ENCODE measurements at places on chromosomes 3 and 15. TPM values are rescaled to one million over a fixed set of nuclear protein-coding genes. Genes with fewer than 3 reads are reported as not detected.

The GMPPB gene
- total RNA-seq, result 11.6 TPM

DNA sequence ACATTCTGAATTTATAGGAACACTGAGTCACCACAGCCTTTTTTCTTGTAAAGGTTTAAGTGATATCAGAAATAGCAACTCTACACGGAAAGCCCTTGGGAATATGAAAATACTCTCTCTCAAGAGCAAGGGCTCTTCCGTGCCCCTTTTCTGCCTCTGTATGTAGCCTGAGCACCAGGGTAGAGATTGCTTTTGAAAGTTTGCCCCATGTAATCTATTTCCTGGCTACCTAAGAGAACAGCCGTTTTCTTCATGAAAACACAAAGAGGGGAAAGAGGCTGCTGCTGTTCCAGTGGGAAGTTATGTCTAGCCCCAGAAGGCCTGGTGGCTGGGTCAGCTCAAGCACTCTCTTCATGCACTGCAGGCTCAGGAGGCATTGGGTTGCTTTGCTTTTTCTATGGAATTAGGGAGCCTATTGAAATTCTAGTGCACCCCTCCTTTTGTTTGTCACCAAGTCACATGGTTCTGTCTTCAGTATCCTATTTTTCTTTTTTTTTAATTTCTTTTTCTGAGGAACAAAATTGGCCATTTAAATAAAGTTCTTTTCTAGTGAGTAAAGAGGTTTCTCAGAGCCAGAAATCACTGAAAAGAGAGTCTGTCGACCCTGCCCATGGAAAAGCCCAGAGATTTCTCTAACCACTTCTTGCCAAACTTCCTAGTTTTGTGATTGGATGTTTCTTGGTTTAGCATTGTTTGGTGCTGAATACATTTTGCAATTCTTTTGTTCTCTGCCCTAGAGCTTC is 39.5 kb downstream of the TIGIT start:
- DNase-seq, result no peak
- no peaks in the 10 kb centered on the region for H3K27me3 ChIP-seq
- no peak overlapping the region for H3K4me3 ChIP-seq
- no peak overlapping the region for H3K27ac ChIP-seq
- H3K36me3 ChIP-seq, result no peaks in the 10 kb centered on the region

The CIP2A gene
- 0.99 TPM for total RNA-seq

DNA sequence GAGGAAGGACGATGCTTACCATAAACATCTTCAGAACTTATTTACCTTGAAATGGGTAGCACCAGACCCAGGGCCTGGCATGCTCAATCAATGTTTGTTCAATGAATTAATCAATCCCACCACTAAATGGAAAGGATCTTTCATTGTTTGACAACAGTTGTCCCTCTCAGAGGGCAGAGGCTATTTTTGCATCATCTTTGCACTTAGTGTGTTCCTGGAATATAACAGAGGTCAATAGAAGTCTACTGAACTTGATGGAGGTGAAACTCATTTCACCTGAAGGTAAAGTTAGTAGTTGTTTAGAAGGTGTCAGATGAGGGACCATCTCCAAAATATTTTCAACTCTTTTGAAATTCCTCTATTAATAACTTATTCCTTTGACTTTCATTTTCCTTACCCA is 36.9 kb upstream of the LACTB start:
- no peaks in the 10 kb centered on the region for H3K36me3 ChIP-seq
- peak; percentile 28 for DNase-seq
- H3K4me1 ChIP-seq, result peaks cover 51% of the 10 kb centered on the region

The FGF7 gene
- total RNA-seq, result 105 TPM

The CSPG4 gene
- total RNA-seq, result 151 TPM

The XYLB gene
- 2.5 TPM for total RNA-seq

The TRPM1 gene
- not detected for total RNA-seq

DNA sequence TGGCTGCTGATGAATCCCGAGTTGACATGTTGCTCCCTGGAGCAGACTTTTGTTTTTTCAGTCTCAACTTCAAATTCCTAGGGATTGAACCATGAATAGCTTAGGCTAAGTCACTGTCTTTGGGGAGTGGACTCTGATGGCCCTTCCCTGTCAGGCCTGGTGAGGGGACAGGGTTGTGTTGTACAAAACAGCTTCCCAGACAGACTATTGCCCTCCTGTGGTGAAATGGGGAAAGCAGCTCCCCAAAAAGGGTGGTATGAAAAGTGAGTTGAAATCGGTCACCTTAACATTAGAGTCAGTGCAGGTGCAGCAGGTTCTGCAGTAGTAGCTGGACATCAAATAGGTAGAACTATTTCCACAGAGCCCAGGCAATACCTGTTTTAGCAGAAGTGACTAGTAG is 775.6 kb downstream of the ROBO2 start:
- H3K27ac ChIP-seq, result no peak overlapping the region
- no peaks in the 10 kb centered on the region for H3K27me3 ChIP-seq
- H3K4me3 ChIP-seq, result no peak overlapping the region
- no peaks in the 10 kb centered on the region for H3K36me3 ChIP-seq

The SLC51A gene
- not detected for total RNA-seq

DNA sequence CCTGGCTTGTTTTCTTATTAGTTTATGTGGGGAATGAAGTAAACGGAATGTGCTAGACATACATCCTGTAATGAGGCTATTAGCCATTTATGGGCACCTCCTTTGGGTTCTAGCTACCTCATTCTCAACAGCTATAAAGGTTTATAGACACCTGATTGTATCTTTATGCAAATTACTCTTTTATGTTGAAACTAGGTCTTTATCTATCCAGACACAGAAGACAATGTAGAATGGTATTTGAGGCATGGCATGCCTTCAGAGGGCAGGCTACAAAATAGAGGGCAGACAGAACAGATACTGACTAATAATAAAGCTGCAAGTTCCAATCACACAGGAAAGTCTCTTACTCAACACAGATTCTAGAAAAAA is 27.1 kb downstream of the TBC1D2B start:
- no peak overlapping the region for H3K4me3 ChIP-seq
- H3K27me3 ChIP-seq, result no peaks in the 10 kb centered on the region
- peak overlapping the region; percentile 75 for H3K27ac ChIP-seq
- peaks cover 13% of the 10 kb centered on the region for H3K36me3 ChIP-seq

DNA sequence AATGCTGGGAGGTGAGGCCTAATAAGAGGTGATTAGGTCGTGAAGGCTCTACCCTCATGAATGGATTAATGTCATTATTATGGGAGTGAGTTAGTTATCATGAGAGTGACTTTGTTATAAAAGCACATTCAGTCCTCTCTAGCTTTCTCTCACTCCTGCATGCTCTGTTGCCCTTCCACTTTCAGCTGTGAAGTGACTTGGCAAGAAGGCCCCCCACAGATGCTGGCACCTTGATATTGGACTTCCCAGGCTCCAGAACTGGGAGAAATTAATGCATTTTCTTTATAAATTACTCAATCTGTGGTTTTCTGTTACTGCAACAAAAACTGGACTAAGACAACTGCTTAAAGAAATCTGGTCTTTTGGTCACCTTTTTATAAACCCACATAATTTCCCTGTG is 144.3 kb downstream of the FBN1 start:
- H3K4me1 ChIP-seq, result no peaks in the 10 kb centered on the region
- H3K36me3 ChIP-seq, result no peaks in the 10 kb centered on the region
- no peak overlapping the region for H3K27ac ChIP-seq
- H3K27me3 ChIP-seq, result no peaks in the 10 kb centered on the region
- H3K4me3 ChIP-seq, result no peak overlapping the region

DNA sequence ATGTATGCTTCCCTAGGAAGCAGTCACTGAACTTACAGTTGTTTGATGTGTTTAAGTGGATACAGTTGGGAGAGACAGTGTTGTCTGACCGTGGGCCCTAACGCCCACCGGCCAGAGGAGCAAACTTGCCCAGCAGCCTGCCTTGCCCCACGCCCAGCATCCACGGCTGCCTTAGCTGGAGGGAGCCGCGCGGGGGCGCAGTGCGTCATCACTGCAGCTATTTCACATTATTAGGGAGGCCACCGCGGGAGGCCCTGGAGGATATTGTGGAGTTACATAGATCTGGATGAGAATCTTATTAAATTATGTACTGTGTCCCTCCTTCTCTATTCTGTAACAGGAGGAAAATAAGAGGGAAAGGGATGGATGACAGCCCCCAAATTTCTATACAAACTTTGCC is 267.2 kb downstream of the GABRG3 start:
- no peaks in the 10 kb centered on the region for H3K27me3 ChIP-seq
- DNase-seq, result no peak
- no peaks in the 10 kb centered on the region for H3K36me3 ChIP-seq
- H3K4me1 ChIP-seq, result no peaks in the 10 kb centered on the region
- H3K27ac ChIP-seq, result no peak overlapping the region

The RASGRP1 gene
- 0.33 TPM for total RNA-seq

GRCh38 chr3:8110966-8111798 is 390.4 kb upstream of the LMCD1 start:
- H3K36me3 ChIP-seq, result no peaks in the 10 kb centered on the region
- H3K4me1 ChIP-seq, result no peaks in the 10 kb centered on the region
- H3K27ac ChIP-seq, result no peak overlapping the region
- DNase-seq, result no peak
- no peaks in the 10 kb centered on the region for H3K27me3 ChIP-seq

DNA sequence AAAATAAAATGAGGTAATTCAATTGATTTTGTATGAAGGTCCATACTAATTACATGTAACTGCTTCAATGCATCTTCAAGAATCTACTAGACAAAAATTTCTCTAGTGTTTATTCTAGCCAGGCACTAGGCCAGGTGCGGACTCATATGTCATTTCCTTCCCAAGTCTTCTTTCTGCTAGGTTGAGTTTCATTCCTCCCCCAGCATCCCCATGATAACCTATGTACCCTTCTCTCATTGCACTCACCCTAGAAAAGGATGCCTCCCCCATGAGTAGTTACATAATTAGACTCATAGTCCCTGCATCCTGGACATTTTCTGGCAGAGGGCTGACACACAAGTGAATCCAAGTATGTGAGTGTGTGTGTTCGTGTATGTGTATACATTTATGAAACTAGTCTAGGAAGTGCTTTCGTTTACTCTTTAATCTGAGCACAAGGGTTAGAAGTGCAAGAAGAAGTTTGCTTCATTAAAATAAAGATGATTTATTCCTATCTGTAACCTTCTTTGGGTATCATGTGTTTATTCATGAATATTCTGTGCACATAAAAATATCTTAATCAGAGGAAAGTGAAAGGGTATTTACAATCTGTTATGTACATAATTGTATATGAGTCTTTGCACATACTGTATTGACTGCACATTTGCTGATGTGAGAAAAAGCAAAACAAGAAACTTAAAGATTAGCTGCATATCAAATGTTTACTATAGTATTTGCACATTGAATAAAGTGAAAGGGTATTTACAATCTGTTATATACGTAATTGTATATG is 585.6 kb upstream of the ZNF717 start:
- no peak overlapping the region for H3K4me3 ChIP-seq
- H3K27me3 ChIP-seq, result no peaks in the 10 kb centered on the region
- DNase-seq, result no peak
- H3K4me1 ChIP-seq, result no peaks in the 10 kb centered on the region

GRCh38 chr3:54488297-54488696 is 365.9 kb downstream of the CACNA2D3 start:
- no peak for DNase-seq
- H3K36me3 ChIP-seq, result no peaks in the 10 kb centered on the region
- H3K27ac ChIP-seq, result no peak overlapping the region
- H3K4me1 ChIP-seq, result no peaks in the 10 kb centered on the region

DNA sequence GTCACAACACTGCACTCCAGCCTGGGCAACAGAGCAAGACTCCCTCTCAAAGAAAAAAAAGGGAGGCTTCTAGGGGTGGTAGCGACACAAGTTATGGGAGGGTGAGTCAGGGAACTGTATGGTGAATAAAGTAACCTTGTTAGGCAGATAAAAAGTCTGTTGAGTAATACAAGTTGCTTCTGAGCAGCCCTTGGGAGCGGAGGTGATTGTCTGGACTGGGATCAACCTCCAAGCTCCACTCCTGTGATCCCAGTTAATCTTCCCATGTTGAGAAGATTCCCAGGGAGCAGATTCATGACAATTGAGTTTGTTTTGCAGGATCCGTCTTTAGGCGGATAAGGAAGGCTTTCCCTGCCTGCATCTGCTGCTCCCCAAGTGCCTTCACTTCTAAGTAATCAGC is 335.9 kb downstream of the THSD4 start:
- no peak overlapping the region for H3K27ac ChIP-seq
- no peaks in the 10 kb centered on the region for H3K36me3 ChIP-seq
- no peaks in the 10 kb centered on the region for H3K27me3 ChIP-seq
- no peak overlapping the region for H3K4me3 ChIP-seq
- no peak for DNase-seq

DNA sequence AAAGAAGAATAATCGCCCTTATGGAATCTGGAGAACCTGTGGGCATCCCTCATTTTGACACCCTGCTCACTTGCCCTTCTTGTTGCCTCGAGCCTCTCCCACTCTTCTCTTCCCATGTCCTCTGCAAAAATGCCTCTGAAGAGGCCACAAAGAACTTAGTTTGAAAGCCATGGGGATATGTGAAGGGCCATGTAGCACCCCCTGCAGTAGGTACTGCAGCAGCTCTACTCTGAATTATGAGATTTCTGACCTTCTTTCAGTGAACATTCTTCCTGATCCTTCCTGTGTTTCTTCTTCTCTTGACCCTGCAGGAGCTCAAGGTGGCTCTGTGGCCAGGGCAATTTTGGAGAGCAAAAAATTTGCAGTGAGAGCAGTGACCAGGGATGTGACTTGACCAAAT is 30.4 kb upstream of the TRA2B start:
- H3K4me3 ChIP-seq, result no peak overlapping the region
- no peak overlapping the region for H3K27ac ChIP-seq
- H3K36me3 ChIP-seq, result no peaks in the 10 kb centered on the region
- H3K27me3 ChIP-seq, result no peaks in the 10 kb centered on the region
- no peaks in the 10 kb centered on the region for H3K4me1 ChIP-seq
- DNase-seq, result no peak

- H3K36me3 ChIP-seq, result no peaks in the 10 kb centered on the region
- no peak overlapping the region for H3K4me3 ChIP-seq
- peaks cover 7% of the 10 kb centered on the region for H3K4me1 ChIP-seq
- DNase-seq, result no peak
Measured at GRCh38 chr15:95559875-95560394, 770.6 kb upstream of the NR2F2 start.

- H3K4me1 ChIP-seq, result no peaks in the 10 kb centered on the region
- no peak overlapping the region for H3K27ac ChIP-seq
- no peaks in the 10 kb centered on the region for H3K27me3 ChIP-seq
- no peak for DNase-seq
- peaks cover 46% of the 10 kb centered on the region for H3K36me3 ChIP-seq
Measured at GRCh38 chr3:32146746-32147211, 40.4 kb downstream of the GPD1L start.

DNA sequence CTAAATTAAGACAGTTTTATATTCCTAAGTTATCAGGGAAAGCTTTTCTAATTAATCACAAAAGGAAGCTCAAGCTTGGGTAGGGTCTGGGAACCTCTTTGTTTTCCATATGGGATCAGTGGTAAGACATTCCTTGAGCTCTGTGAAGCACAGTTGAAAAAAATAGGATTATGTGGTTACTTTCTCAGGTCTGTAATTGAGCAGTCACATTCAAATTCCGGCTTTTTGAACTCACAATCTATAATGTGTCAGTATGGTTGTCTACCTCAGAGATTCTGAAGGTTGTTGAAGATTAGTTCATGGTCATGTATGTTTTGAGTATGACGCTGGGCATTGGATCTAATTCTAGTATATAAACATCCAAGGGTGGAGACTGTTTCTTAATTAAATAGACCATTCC is 364.5 kb downstream of the LPP start:
- no peak overlapping the region for H3K4me3 ChIP-seq
- H3K4me1 ChIP-seq, result no peaks in the 10 kb centered on the region
- H3K27me3 ChIP-seq, result no peaks in the 10 kb centered on the region
- no peaks in the 10 kb centered on the region for H3K36me3 ChIP-seq
- H3K27ac ChIP-seq, result no peak overlapping the region

GRCh38 chr15:88792342-88793282 is 10.6 kb upstream of the ACAN start:
- no peak overlapping the region for H3K27ac ChIP-seq
- no peaks in the 10 kb centered on the region for H3K4me1 ChIP-seq
- DNase-seq, result no peak
- peaks cover 5% of the 10 kb centered on the region for H3K27me3 ChIP-seq

All from sigmoid colon (tissue), 7 donors.